ENCODE measurements at places on chromosomes 12 and 14. TPM values are rescaled to one million over a fixed set of nuclear protein-coding genes. Genes with fewer than 3 reads are reported as not detected.

GRCh38 chr12:21353487-21353886 lies 18.8 kb upstream of the SLCO1A2 start:
- no peak for DNase-seq
- no peaks in the 10 kb centered on the region for H3K27me3 ChIP-seq
- H3K4me3 ChIP-seq, result no peak overlapping the region

GRCh38 chr14:91142214-91142668 lies 28.4 kb downstream of the DGLUCY start:
- H3K27me3 ChIP-seq, result no peaks in the 10 kb centered on the region
- peaks cover 28% of the 10 kb centered on the region for H3K36me3 ChIP-seq
- peaks cover 68% of the 10 kb centered on the region for H3K4me1 ChIP-seq

DNA sequence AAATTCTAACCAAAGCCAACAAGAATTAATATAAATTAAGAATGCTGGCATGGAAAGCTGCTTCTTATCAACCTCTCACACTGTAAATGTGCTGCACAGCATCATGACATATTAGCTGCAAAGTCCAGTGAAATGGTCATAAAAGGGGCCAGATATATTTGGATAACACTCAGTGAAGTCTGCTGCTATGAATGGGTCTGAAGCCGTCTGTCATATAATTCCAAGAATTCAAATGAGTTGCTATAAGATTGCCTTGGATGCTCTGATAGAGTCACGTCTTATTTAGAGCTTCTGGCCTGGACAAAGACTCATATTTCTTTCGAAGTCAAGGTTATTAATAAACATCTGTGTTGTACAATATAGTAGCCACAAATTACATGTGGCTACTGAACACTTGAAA lies 54.3 kb upstream of the OVCH1 start:
- H3K27ac ChIP-seq, result no peak overlapping the region
- no peak overlapping the region for H3K4me3 ChIP-seq
- H3K4me1 ChIP-seq, result no peaks in the 10 kb centered on the region
- peaks cover 8% of the 10 kb centered on the region for H3K36me3 ChIP-seq
- no peaks in the 10 kb centered on the region for H3K27me3 ChIP-seq

DNA sequence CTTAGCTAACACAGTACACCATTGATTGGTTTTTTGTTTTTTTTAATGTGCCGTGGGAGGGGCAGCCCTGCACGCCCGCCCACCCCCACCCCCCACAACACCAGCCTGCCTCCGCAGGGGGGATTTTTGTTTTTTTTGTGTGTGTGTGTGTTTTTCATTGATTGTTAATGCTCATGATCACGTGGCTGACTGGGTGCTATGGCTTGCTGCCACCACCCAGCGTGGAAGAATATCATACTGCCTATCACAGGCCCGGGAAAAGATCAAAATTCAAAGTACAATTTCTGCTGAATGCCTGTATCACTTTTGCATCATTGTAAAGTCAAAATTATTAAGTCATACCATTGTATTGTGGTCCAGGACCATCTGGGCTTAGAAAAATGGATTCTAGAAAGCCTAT lies 8.3 kb downstream of the RESF1 start:
- no peaks in the 10 kb centered on the region for H3K36me3 ChIP-seq
- H3K27ac ChIP-seq, result no peak overlapping the region
- peaks cover 7% of the 10 kb centered on the region for H3K4me1 ChIP-seq
- H3K27me3 ChIP-seq, result no peaks in the 10 kb centered on the region

DNA sequence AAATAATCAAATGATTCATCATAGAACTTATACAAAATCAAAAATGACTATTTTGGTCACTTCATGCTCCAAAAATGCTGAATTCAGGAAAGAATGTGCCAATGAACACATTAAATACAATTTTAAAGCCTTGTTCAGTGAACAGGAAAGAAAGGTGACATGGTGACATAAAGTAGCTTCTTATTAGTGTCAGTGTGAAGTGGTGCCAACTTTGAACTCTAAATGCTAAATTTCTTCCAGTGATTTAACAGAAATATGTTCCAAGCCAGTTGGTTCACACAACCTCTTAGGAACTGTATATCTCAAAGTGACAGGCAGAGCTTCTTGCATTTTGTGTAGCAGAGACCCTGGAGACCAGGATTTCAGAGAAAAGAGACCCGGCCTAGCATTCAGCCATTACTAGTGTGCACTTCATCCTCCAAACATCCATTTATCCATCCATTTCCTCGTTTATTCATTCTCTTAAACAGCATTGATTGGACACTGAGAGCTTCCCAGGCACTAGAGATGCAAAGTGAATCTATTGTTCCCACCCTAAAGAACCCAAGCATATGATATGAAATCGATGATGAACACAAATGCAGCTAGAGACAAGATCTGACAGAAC lies 95.2 kb downstream of the FAR2 start:
- no peak overlapping the region for H3K4me3 ChIP-seq
- H3K36me3 ChIP-seq, result no peaks in the 10 kb centered on the region
- H3K4me1 ChIP-seq, result no peaks in the 10 kb centered on the region
- H3K27ac ChIP-seq, result no peak overlapping the region

DNA sequence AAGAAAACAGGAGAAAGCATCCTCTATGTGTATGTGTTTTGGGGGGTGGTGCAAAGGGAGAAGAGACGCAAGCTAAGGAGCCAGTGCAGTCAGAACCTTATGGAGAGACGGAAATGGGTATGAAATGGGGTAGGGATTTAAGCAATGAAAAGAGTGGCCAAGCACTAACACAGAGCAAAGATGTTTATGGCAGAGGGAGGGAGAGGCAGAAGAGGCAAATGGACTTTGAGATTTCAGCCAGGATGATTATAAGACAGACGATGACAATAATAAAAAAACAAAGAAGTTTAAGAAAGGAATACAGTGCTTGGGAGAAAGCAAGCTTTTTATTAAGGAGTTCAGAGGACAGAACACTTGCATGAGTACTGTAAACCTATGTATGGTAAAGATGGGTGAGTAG lies 44.6 kb downstream of the DCAF5 start:
- peaks cover 75% of the 10 kb centered on the region for H3K36me3 ChIP-seq
- peaks cover 4% of the 10 kb centered on the region for H3K4me1 ChIP-seq
- H3K27me3 ChIP-seq, result no peaks in the 10 kb centered on the region
- DNase-seq, result no peak
- H3K27ac ChIP-seq, result no peak overlapping the region

DNA sequence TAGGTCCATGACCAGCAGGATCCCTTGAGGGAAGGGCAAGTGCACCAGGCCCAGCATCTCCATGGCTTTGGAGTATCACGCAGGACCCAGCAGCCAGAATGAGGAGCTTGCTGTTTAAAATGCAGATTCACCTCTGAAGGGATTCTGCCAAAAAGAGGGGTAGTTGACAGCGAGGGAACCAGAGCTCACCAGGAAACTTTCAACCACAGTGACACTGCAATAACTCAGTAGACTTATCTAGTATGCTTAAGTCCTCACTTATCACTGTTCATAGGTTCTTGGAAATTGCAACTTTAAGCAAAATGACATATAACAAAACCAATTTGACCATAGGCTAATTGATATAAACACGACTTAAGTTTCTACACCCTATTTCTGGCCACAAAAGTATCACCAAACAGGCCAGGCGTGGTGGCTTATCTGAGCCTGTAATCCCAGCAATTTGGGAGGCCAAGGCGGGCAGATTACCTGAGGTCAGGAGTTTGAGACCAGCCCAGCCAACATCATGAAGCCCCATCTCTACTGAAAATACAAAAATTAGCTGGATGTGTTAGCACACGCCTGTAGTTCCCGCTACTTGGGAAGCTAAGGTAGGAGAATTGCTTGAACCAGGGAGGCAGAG lies 21.4 kb upstream of the CKAP4 start:
- no peak overlapping the region for H3K4me3 ChIP-seq
- H3K27ac ChIP-seq, result no peak overlapping the region
- no peak for DNase-seq
- no peaks in the 10 kb centered on the region for H3K27me3 ChIP-seq
- no peaks in the 10 kb centered on the region for H3K36me3 ChIP-seq
- no peaks in the 10 kb centered on the region for H3K4me1 ChIP-seq

- DNase-seq, result no peak
- H3K36me3 ChIP-seq, result no peaks in the 10 kb centered on the region
- H3K27ac ChIP-seq, result no peak overlapping the region
- H3K4me3 ChIP-seq, result no peak overlapping the region
- no peaks in the 10 kb centered on the region for H3K4me1 ChIP-seq
These were observed 13.7 kb upstream of the CHD4 start for GRCh38 chr12:6620885-6621274.

DNA sequence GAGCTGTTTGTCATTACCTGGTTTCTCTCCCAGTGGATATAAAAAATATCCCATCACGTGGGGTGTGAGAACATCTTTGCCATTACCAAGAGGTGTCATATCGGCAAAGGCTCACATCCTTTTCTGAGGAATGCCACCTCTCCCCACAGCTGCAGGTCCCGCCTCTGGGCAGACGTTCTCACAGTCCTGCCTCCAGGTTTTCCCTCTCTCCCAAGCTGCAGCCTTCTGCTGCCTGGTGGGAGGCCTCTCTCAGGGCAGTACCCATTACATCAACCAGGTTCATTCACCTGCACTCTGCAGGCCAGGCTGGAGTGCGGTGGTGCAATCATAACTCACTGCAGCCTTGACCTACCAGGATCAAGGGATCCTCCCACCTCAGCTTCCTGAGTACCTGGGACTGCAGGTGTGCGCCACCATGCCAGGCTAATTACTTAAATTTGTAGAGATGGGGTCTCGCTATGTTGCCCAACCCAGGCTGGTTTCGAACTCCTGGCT lies 15.0 kb upstream of the TMEM119 start:
- no peaks in the 10 kb centered on the region for H3K36me3 ChIP-seq
- H3K27ac ChIP-seq, result no peak overlapping the region
- peaks cover 19% of the 10 kb centered on the region for H3K4me1 ChIP-seq

GRCh38 chr14:90296641-90297040 lies 35.1 kb downstream of the NRDE2 start:
- DNase-seq, result no peak
- H3K36me3 ChIP-seq, result peaks cover 67% of the 10 kb centered on the region
- H3K27ac ChIP-seq, result no peak overlapping the region
- H3K4me3 ChIP-seq, result no peak overlapping the region

DNA sequence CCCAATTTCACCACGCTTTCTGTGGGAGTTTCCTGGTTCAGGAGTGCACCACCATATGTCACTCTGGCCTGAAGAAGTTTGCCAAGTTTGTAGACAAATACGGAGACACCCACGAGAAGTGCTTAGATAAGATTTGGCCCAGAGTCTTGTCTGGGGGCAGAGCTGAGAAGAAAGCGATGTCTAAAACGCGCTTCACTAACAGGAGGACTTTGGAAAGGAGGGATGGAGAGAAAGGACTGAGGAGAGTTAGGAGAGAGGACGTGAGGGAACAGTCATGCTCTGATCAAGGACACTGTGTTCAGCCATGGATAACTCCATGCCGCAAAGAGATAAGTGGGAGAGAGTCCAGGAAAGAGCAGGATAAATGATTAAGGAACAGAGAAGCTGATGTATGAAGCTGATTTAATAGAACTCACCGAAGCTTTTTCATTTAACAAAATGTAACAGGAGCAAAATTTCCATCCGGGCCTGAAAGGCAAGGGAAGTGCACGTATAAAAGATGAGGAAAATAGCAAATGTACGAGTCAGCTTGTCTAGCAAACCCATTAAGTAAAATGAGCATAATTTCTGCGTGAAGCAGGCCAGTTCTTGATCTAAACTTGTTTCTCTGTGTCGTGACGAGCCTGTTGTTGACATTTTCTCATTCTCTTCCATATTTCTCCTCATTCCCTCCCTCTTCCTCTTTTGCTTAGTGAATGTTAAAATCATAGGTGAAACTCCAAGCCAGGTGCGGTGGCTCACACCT lies 23.4 kb upstream of the MAP3K9 start:
- H3K4me3 ChIP-seq, result no peak overlapping the region
- H3K27me3 ChIP-seq, result no peaks in the 10 kb centered on the region
- peaks cover 2% of the 10 kb centered on the region for H3K4me1 ChIP-seq
- DNase-seq, result no peak
- H3K27ac ChIP-seq, result no peak overlapping the region

DNA sequence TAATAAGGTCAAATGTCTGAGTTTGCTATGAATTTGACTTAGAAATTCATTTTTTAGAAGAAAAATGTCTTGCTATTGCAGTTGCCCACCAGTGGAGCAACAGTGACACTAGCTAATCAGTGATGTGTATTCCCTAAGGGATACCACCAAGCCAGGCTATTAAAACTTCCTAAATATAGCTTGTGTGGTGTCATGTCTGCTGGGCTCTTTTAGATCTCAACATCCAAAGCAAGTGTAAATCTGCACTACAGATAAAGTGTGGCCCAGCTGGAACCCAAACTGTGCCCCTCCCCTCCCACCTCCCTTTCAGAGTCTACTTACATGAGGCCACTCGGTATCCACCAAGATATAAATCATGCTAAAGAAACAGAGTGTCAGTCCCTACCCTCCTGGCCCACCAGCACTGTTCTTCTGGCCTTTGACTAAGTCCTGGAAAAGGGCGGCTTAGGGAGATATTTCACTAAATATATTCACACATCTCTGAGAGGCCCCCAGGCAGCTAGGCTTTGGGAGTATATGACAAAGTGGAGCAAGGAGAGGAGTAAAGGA lies 53.8 kb downstream of the SLC35F4 start:
- DNase-seq, result no peak
- no peaks in the 10 kb centered on the region for H3K27me3 ChIP-seq
- H3K27ac ChIP-seq, result no peak overlapping the region
- no peak overlapping the region for H3K4me3 ChIP-seq
- no peaks in the 10 kb centered on the region for H3K36me3 ChIP-seq

DNA sequence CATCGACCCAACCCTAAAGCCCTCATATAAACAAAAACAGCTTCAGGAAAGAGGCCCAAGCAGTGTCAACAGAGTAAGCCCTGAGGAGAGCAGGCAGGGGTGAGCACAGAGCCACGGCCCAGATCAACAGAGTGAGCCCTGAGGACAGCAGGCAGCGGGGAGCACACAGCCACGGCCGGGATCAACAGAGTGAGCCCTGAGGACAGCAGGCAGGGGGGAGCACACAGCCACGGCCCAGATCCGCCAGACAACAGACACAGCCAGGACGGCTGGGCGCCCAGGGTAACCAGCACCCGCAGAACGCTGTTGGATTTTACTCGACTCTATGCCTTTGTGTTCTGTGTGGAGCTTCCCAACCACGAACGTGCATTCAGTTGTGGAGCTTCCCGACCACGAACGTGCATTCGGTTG lies 15.0 kb downstream of the CCDC85C start:
- H3K36me3 ChIP-seq, result no peaks in the 10 kb centered on the region
- H3K4me1 ChIP-seq, result peaks cover 57% of the 10 kb centered on the region
- no peak overlapping the region for H3K4me3 ChIP-seq
- DNase-seq, result no peak

- peak; percentile 44 for DNase-seq
- peaks cover 97% of the 10 kb centered on the region for H3K36me3 ChIP-seq
- H3K4me1 ChIP-seq, result peaks cover 4% of the 10 kb centered on the region
These were observed 19.5 kb upstream of the HAL start for GRCh38 chr12:96015672-96016071.

WNT1 gene
- total RNA-seq, result not detected

RARG gene
- 16.7 TPM for total RNA-seq

ZBTB25 gene
- 15.5 TPM for total RNA-seq

AMN gene
- total RNA-seq, result 0.36 TPM

ADAM21 gene
- total RNA-seq, result 0.62 TPM

TMEM121 gene
- 2.5 TPM for total RNA-seq

SLC48A1 gene
- total RNA-seq, result 23.8 TPM

KDM2B gene
- total RNA-seq, result 16.0 TPM

PLA2G1B gene
- not detected for total RNA-seq
